Trophoblast cell (in vitro differentiated cells and primary cell): ENCODE measurements at places on chromosomes 12 and 14.

DNA sequence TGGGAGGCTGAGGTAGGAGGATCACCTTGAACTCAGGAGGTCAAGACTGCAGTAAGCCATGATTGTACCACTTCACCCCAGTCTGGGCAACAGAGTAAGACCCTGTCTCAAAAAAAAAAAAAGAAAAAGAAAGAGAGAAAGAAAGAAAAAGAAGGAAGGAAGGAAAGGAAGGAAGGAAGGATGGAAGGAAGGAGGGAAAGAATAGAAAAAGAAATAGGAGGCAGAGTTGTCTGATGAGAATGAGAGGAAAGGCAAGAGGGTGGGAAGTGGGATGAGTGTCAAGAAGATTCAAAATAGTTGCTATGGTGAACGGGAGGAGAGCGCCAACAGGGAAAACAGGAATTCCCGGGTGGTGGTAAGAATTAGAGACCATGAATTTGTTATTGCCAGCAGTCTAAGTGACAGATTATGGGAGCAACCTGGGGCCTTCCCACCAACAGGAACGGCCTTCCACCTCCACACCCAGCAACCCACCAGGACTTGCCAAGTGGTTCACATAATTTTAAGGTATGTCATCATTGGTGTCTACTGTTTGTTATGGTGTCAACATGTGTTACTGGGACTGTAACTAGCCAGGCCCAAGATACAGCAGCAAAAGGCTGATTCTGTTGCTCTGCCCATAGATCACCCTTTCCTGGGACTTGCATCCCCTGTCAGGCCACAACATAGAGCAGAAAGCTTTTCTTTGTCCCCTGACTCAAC, 36.1 kb upstream of the C12orf76 start:
- DNase-seq: peak; percentile 67

DNA sequence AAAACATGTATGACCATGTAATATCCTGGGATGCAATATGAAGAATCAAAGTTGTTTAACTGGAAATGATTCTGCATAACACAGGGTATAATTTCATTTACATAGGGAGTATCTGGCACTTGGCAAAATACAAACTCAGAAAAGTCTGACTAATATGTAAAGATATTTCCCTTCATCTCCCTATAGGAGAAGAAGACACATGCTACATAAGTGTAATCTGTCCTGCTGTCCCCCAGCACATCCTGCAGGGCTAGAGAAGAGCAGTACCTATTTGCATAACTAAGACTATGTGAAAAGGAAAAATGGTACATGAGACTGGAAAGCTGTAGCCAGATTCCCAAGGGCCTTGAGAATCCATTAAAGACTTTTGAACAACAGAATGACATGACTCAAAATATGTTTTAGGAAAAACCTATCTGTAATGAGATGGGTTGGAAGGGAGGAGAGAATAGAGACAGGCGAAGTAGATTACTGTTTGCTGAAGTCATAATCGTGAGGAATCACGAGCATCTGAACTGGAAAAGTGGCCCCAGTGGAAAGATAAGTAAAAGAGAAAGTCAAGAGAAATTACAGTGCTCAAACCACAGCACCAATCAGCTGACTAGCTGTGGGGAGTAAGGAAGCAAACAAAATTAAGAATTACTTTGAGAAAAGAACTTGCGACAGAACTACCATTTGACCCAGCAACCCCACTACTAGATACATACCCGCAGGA, 155.1 kb upstream of the HMGA2 start:
- DNase-seq: no peak

DNA sequence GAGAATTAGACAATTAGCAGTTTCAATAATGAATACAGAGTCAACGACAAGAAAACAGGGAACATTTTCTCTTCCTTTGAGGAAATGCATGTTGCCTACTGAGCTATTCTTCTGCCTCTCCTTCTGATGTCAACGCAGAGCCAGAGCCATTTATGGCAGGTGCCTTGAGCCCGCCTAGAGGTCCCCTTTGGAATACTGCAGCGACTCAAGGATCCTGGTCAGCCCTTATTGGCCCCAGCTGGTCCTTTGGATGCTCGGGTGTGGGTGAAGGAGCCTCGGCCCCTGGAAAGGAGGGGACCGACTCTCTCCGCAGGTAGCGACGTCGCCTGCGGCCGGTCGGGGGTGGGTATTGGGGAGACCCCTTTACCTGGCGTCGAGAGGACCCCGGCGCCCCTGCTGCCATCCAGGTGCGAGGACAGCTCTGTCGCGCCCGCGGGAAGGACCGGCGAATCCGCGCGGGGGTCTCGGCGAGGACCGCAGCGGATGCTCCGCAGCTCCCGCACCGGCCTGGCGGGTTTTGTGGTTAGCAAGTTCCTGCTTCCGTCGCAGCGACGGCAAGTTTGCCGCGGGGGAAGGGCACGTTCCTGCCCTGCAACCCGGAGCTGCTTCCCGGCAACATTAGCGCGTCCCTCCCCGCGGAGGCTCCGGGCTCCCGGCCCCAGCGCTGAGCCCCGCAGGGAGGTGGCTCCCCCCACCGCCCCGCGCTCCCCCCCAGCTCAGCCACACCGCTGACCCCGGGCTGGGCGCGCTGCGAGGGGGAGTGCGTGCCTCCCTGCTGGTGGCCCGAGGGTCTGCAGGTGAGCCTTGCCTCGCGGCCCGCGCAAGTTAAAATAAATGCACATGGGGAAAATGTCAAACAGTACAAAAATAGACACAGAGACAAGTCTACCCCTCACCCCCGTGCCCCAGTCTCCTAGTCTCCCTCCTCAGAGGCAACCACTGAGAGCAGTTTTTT, at the start of gene MANSC1:
Gene MANSC1, minus strand, starts transcription at position 532 of the 955 bp plus-strand sequence. CDS start 6,928 bp downstream, outside the sequence.
- DNase-seq: peak; percentile 17

DNA sequence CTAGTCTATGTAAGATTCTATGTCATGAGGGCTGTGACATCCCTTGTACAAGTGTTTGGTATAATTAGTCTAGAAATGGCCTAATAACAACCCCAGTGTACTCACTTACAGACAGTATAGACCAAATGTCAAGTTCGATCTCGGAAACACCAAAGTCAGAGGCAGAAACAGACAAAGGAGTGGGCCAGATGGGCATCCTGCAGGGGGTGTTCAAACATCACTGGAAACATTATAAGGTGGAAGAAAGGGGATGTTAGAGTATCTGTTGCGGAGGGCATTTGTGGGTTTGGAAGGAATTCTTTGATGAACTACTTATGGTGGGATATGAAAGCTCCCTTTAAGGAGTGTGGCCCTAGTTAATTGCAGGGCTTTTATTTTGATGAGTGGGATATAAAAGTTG, 134.6 kb downstream of the ESR2 start:
- no peak for DNase-seq
